Neural crest cell (in vitro differentiated cells): ENCODE measurements at places on chromosomes 7 and 10.

- no peak for DNase-seq
Measured at GRCh38 chr7:124497176-124497575, 268.4 kb downstream of the GPR37 start.

DNA sequence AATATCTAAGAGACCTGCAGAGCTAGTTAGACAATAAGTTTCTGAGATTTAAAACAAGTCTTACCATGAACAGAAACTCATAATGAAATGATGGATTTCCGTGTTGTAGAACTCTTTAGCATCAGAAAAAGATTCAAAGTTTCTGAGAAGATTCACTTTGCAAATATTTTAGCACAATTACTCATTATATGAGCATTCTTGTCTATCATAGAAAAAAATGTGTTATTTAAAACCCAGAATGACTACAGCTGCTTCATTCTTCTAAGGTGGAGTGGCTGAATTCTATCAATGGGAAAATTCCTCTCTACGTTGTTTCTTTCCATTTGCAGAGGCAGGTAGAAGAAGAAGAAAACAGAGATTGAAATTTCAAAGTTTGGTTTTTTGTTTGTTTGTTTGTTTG, 21.0 kb upstream of the RALA start:
- no peak for DNase-seq

- DNase-seq, result no peak
Measured at GRCh38 chr10:132570771-132571649, 33.4 kb downstream of the INPP5A start.

GRCh38 chr10:62244088-62244487, 24.6 kb downstream of the RTKN2 start:
- DNase-seq, result no peak

DNA sequence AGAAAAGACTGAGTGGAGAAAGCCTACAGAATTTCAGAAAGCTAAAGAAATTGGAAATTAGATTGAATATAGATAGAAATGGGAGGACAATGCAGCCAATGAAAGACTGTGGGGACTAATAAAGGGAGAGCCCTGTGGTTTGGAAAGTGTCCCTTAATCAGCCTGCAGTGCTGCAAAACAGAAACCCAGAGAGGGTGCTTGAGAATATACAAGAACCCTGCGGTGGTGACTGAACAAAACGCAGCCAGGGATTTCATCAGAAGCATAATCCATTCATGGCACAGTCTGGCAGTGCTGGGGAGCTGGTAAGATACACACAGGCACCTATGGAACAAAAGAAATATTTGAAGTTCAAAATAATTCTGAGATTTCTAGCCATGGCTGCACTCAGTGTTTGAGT, 19.1 kb downstream of the CEP41 start:
- DNase-seq, result no peak

DNA sequence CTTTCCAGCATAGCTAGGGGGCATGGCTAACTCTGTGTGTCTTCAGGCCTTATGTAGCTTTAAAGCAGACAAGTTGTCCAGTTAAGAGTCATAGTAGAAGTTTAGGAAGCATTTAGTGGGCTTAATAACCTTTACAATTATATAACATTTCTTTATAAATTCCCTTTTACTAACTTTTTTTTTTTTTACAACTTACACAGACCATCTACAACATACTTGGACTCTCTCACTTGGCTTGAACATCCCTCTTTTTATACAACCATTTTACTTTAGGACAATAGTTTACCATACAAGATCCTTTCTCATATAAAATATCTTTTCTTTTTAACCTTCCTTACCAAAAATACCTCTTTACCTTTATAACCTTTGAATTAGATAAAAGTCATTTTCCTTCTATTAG, 26.3 kb downstream of the SP4 start:
- no peak for DNase-seq

DNA sequence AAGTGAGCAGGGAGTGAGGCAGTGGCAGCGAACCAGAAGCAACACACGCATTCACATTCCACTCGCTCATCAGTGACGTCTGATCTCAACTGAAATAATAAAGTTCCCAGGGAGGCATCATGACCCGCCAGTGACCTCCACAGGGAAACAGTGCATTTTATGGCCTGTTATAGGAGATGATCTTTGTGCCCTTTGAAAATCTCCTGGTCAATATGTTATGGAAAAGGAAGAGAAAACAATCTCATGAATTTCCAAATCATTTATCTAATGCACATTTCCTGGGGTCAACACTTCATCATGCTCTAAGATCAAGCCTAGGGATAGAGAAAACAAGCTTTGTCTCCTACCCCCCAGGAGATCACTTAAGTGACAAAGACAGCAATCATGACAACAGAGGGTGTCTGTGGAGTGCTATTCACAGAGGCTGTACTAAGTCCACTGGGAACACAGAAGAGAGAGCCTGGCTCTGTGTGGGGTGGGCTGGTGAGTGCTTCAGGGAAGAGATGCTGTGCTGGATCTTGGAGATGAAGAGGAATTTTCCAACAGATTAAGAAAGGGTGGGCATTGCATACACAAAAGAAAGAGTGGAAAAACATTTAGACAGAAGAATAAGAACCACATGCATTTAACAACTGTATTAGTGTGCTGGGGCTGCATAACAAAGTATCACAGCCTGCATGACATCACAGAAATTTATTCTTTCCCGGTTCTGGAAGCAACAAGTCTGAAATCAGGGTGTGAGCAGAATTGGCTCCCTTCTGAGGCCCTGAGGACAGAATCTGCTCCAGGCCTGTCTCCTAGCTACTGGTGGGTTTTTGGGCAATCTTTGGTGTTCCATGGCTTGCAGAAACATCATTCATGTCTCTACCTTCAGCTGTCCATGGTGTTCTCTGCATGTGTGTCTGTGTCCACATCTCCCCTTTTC, 613.9 kb upstream of the IGFBP3 start:
- DNase-seq, result no peak

DNA sequence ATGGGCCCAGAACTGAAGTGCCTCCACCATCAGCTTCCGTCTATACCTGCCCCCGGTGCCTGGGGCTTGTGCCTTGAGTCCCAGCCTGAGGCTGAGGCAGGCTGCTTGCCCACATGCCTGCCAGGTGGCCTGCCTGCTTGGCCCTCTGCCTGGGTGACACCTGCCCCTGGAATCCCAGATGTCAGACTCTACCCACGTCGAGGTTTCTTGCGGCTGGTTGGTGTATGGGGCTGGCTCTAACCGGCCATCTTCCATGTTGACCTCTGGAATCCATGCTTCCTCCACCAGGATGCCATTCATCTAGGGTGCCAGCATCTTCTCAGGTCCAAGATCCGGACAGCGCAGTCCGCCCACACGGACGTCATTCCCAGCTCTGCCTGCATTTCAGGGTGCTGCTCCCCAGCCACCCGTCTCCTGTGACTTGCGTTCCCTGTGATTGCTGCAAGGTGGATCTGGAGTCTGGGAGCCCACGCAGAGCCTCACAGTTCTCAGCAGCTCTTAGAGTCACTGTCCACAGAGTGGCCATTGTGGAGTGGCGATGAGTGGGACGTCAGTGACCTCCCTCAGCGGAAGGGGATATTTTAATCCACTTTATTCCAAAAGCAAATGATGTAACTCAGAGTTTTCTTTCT, 298.1 kb downstream of the TCERG1L start:
- no peak for DNase-seq

DNA sequence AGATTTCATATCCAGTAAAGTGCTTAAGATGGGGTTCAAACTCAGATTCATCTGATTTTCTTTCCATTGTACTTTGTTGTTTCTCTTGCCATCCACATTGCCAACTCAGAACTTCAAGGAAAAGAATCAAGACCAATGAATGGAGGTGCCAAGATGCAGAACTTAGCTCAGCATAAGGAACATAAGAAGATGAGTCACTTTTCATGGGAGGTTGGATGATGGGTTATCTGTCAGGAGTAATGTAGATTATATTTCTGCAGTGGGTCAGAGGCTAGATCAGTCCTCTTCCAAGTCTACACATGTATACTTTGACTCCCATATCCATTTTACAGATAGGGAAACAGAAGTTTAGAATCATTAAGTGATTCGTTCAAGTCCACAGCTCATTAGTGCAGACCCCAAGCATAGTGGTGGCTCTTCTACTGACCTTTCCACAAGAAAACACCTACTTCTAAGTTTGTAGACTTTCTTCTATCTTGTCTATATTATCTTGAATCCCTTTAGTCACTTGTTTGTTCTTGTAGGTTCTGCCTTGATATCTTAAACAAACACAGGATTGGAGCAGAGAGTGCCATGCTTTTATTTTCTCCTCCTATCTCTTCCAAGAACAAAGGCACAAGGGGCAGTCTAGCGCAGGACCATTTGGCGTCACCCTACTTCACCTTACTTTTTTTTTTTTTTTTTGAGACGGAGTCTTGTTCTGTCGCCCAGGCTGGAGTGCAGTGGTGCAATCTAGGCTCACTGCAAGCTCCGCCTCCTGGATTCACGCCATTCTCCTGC, 14.0 kb upstream of the ADD3 start:
- DNase-seq, result no peak

DNA sequence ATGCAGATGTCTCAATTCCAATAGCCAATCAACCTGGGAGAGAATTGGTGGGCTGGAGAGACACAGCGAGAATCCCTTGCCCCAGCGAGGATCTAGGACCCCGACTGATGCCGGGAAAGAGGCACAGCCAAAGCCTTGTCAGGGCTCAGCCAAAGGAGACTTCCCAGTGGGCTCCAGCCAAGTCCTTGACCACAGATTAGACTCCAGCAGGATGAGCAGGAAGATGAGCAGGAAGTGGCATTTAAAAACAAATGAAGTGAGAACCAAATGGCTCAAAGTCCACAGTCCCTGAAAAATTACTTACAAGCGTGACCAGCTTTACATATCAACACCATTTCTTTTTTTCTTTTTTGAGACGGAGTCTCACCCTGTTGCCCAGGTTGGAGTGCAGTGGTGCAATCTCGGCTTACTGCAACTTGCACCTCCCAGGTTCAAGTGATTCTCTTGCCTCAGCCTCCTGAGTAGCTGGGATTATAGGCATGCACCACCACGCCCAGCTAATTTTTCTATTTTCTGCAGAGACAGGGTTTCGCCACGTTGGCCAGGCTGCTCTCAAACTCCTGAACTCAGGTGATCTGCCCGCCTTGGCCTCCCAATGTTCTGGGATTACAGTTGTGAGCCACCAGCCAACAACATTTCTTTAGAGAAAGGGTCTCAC, 40.2 kb downstream of the CTBP2 start:
- no peak for DNase-seq

DNA sequence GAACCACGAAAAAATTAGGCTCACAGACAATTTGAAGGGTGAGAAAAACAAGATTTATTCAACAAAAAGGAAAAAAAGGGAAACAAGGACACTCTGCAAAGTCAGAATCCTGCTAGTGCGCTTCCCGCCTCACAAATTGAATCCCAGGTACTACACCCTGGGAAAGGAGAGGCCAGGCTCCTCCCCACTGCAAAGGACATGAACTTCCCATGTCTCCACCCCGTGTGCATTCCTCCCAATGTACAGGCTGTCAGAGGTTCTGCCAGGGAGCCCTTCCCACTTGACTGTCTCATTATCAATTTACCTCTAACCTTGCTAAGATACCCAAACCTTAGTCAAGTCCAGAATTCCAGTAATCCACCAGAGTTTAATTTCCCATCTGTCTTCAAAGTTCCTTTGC, 70.4 kb upstream of the CDK1 start:
- DNase-seq, result no peak

DNA sequence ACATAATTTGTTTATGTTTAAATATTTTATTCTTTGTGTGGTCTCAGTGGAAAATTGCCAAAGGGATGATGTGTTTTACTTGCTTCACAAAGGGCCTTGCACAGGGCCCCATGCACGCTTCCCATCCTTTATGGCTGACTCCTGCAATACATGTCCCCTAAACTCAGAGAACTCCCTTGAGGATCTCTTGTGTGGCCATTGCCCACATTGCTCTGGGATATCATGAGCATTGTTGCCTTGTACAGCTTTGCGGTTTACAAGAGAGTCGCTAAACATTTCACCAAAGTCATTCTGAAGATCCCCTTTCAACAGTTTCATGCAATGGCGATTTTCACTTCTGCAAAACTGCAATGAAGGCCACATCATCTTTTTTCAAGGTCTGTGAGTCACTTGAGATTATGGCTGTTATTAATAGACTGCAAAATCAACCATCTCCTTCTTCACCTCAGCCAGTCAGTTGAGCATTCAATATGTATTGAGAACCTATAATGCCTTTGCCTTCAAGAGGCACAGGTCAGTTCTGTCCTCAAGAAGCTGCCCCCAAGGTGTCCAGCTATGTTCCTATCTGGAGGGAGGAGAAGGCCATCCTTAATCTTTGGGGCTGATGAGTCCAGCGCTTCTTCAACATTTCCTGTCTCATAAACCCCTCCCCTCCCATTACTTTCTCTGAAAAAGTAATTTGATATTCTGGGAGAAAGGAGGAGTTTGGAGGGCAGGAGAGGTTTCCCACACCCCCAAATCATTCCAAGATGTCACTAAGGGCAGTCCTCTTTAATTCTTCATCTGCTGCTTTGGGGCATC, 108.1 kb downstream of the CCDC71L start:
- DNase-seq, result no peak

DNA sequence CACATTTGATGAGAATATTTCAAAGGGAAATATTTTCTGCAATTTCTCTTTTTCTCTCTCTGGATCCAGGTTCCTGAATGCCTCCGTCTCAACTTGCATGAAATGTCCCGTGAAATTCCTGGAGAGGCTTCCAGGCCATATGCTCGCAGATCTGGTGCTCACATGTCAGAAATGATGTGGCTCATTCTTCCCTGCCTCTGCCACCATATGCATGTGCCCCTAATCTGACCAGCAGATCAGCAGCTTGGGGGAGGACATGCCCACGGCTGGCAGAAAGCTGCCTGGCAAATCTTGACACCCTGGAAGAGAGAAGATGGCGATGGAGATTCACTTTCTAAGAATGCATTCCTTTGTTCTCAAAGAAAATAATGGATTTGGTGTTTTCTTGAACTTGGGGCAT, 490.7 kb downstream of the RPS24 start:
- no peak for DNase-seq

DNA sequence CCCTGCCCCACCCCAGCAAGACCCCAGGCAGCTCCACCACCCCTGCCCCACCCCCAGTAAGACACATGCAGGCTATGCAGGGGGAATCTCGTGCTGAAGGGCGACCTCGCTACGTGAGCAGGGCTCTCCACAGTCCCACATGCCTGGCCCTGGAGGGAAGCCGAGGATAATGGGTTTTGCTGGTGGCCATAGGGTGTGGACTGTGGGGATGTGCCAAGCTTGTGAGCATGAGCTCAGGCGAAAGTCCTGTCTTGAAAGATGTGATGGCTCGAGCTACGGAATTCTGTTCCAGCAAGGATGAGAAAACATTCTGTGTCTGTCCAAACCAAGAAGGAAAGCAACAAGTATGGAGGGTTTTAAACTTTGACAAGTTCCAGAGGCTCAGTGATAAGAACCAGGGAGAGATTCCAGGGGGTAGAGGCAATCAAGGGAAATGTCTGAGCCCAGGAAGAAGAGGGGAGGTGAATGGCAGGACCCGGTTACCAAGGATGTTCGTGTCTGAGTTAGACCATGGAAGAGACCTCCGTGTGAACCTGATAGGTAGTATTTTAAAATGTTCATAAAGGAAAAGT, 63.1 kb downstream of the PYROXD2 start:
- no peak for DNase-seq

GRCh38 chr10:8254350-8254749, 199.9 kb downstream of the GATA3 start:
- no peak for DNase-seq

DNA sequence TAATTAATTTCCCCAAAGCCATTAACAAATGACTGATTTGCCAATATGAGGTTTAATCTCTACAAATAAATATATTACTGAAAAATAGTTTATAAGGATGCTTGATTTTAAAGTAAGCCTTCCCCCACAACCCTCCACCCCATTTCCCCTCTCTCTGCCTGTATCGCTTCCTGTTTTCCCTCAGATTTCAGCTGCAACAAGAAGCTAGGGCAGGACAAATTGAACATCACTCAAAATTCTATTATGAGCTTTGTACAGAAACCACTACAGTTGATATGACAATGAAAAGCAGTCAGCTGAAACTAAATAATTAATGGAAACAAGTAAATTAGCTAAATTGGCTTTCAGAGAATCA, 109.0 kb upstream of the SP4 start:
- no peak for DNase-seq
